ENCODE measurements at places on chromosomes 12 and 14. TPM values are rescaled to one million over a fixed set of nuclear protein-coding genes. Genes with fewer than 3 reads are reported as not detected.
A peak's percentile ranks its signal among the peaks of the same experiment; 100 is the strongest.

SIX6 gene
- total RNA-seq, result not detected

NKX2-1 gene
- total RNA-seq, result 209 TPM

KLRB1 gene
- total RNA-seq, result 0.22 TPM

SLCO1B3 gene
- not detected for total RNA-seq

SMIM41 gene
- total RNA-seq, result not detected

LRTM2 gene
- total RNA-seq, result not detected

DNA sequence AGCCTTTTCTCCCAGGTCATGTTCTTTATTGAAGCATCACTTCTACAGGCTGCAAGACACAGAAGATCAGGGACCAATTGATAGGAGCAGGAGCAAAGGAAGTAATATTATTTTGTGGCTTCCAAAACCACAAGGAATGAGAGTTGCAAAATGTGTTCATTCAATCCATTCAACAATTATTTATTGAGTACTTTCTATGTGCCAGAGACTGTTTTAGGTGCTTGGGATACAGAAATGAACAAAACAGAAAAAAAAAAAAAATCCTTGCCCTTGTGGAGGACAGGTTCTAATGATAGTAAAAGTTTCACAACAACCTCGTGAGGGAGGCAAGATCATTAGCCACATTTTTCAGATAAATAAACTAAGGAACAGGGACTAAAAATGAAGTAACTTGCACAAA lies 20.1 kb upstream of the DACT1 start:
- DNase-seq, result no peak
- no peaks in the 10 kb centered on the region for H3K27me3 ChIP-seq
- no peaks in the 10 kb centered on the region for H3K36me3 ChIP-seq
- H3K27ac ChIP-seq, result no peak overlapping the region
- H3K4me3 ChIP-seq, result no peak overlapping the region
- H3K4me1 ChIP-seq, result no peaks in the 10 kb centered on the region

DNA sequence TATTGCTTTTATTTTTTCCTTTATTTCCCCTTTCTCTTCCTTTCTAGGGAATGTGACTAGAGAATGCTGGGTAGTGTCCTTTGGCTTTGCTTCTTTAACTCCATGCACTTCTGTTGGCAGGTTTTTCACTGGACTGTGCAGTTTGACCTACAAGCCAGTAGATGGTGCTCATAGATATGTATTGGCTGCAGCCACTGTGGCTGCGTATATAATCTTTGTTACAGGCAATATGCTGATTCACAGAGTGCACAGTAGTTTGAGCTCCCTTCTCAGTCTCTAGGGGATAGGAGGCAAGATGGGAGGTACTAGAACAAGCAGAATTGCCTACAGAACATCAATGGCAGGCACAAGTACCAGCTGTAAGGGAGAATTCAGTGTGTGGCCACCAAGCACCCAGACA lies 503.5 kb downstream of the LRFN5 start:
- H3K4me1 ChIP-seq, result no peaks in the 10 kb centered on the region
- no peak for DNase-seq
- H3K27me3 ChIP-seq, result no peaks in the 10 kb centered on the region

DNA sequence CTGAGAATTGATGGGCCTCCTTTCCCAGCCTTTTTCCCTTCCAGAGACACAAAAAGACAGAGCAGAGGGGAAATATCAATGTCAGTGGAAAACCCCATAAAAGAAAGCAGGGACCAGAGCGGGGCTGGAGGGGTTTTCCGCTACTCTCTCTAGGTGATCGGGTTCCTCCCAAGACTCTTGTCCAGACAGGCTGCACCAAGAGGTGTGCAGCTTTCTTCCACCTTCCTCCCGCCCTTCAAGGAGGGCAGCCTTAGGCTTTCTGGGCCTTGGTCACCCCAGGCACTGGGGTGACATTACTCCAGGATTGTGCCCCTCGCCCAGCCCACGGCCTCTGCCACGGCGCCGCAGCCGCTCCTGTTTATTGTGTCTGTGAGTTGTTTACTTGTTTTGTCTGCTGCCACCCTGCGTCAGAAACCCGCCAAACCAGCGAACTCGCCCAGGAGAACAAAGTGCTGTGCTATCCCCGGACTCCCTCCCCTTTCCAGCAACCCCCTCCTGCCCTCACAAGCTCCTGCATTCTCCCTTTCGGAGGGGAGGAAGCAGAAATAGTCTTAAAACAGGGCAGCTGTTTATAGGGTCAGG lies 6.7 kb upstream of the HOXC6 start:
- H3K36me3 ChIP-seq, result no peaks in the 10 kb centered on the region
- no peak overlapping the region for H3K4me3 ChIP-seq
- no peak overlapping the region for H3K27ac ChIP-seq
- H3K27me3 ChIP-seq, result peaks cover 70% of the 10 kb centered on the region
- H3K4me1 ChIP-seq, result peaks cover 28% of the 10 kb centered on the region

DNA sequence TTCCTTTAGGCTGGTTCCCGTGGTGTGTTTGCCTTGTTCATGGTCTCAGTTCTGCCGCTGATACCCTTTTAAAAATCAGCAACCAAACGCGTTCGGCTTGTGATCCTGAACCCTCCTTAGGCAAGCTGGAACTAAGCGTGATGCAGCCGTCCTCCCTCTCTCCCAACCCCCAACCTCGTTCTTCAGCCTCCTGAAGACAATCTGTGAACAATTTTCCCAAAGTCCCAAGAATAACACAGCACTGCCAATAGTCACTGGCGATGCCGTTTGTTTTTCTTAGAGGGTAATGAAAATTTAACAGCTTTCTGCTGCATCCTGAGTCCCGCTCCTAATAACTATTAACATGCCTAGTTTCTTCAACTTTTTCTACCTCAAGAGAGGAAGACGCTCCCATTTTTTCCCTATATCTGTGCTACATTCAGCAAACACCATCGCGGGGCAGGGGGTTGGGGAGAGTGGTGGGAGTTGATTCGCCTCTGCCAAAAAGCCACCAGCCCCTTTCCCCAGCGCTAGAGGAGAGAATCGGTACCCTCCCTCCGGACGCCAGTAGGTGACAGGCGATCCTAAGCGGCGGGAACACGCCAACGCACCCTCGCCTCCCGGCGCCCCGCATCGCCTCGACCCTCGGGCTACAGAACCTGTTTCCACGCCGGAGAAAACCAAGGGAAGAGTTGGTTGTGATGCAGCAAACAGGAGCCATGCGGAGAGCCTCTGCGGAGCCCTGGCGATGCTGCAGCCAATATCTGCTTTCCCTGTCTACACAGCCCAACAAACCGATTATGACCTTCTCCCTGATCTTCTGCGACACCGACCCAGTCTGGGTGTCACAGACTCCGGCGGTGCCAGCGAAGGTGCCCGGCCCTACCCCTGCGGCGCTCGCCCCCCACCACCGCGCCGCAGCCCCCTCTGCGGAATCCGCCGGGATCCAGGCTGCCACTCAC lies 752 bp downstream of the PRICKLE1 start:
- peaks cover 12% of the 10 kb centered on the region for H3K4me1 ChIP-seq
- peak; percentile 16 for DNase-seq
- H3K36me3 ChIP-seq, result no peaks in the 10 kb centered on the region
- H3K4me3 ChIP-seq, result peak overlapping the region; percentile 65

GRCh38 chr12:125453751-125454150 lies 388.5 kb downstream of the AACS start:
- no peak overlapping the region for H3K27ac ChIP-seq
- no peak for DNase-seq
- H3K36me3 ChIP-seq, result no peaks in the 10 kb centered on the region

GRCh38 chr12:128795530-128796361 lies 28.0 kb downstream of the SLC15A4 start:
- H3K27me3 ChIP-seq, result no peaks in the 10 kb centered on the region
- DNase-seq, result no peak
- no peak overlapping the region for H3K27ac ChIP-seq
- H3K4me3 ChIP-seq, result no peak overlapping the region
- H3K36me3 ChIP-seq, result peaks cover 50% of the 10 kb centered on the region

- no peaks in the 10 kb centered on the region for H3K27me3 ChIP-seq
- H3K27ac ChIP-seq, result no peak overlapping the region
Measured at GRCh38 chr14:105207460-105207901, 26.4 kb upstream of the NUDT14 start.

DNA sequence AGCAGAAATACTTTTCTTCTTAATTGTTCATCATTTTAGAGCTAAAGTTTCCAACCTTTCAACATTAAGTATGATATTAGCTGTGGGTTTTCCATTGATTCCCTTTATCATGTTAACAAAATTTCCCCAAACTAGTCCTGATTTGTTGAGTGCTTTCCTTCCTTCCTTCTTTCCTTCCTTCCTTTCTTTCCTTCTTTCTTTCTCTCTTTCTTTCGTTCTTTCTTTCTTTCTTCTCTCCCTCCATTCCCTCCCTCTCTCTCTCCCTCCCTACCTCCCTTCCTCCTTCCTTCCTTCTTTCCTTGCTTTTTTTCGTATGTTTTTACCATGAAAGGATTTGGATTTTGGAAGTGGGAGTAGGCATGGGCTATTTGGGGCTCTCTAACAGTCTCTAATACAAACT lies 133.5 kb downstream of the LMNTD1 start:
- no peaks in the 10 kb centered on the region for H3K36me3 ChIP-seq
- peaks cover 11% of the 10 kb centered on the region for H3K4me1 ChIP-seq

GRCh38 chr12:93425736-93426411 lies 15.9 kb downstream of the UBE2N start:
- no peak overlapping the region for H3K4me3 ChIP-seq
- no peaks in the 10 kb centered on the region for H3K36me3 ChIP-seq
- peaks cover 58% of the 10 kb centered on the region for H3K4me1 ChIP-seq
- DNase-seq, result no peak

- no peaks in the 10 kb centered on the region for H3K27me3 ChIP-seq
- no peaks in the 10 kb centered on the region for H3K36me3 ChIP-seq
- no peaks in the 10 kb centered on the region for H3K4me1 ChIP-seq
- no peak overlapping the region for H3K4me3 ChIP-seq
Measured at GRCh38 chr12:26340649-26341048, 145.3 kb downstream of the SSPN start.

- no peak for DNase-seq
- no peaks in the 10 kb centered on the region for H3K27me3 ChIP-seq
- no peaks in the 10 kb centered on the region for H3K4me1 ChIP-seq
- no peaks in the 10 kb centered on the region for H3K36me3 ChIP-seq
- H3K27ac ChIP-seq, result no peak overlapping the region
Measured at GRCh38 chr12:87848248-87848868, 180.8 kb downstream of the C12orf50 start.

- peaks cover 13% of the 10 kb centered on the region for H3K4me1 ChIP-seq
- no peak for DNase-seq
- H3K27ac ChIP-seq, result no peak overlapping the region
- H3K27me3 ChIP-seq, result no peaks in the 10 kb centered on the region
Measured at GRCh38 chr12:4856596-4856995, 53.1 kb upstream of the KCNA1 start.

GRCh38 chr12:124392667-124393413 lies 97.9 kb downstream of the RFLNA start:
- no peaks in the 10 kb centered on the region for H3K27me3 ChIP-seq
- peak overlapping the region; percentile 77 for H3K27ac ChIP-seq
- peak; percentile 92 for DNase-seq
- H3K4me3 ChIP-seq, result no peak overlapping the region
- peaks cover 34% of the 10 kb centered on the region for H3K4me1 ChIP-seq
- H3K36me3 ChIP-seq, result peaks cover 3% of the 10 kb centered on the region

GRCh38 chr12:26402648-26403047 lies 207.3 kb downstream of the SSPN start:
- no peak overlapping the region for H3K4me3 ChIP-seq
- peak; percentile 73 for DNase-seq
- no peak overlapping the region for H3K27ac ChIP-seq
- no peaks in the 10 kb centered on the region for H3K4me1 ChIP-seq
- H3K27me3 ChIP-seq, result no peaks in the 10 kb centered on the region

GRCh38 chr14:105480807-105481801 lies 5.6 kb upstream of the CRIP1 start:
- H3K27ac ChIP-seq, result peak overlapping the region; percentile 95
- DNase-seq, result peak; percentile 91
- peaks cover 74% of the 10 kb centered on the region for H3K4me1 ChIP-seq
- no peaks in the 10 kb centered on the region for H3K27me3 ChIP-seq
- H3K4me3 ChIP-seq, result no peak overlapping the region

- H3K4me1 ChIP-seq, result peaks cover 49% of the 10 kb centered on the region
- peak overlapping the region; percentile 49 for H3K4me3 ChIP-seq
- H3K36me3 ChIP-seq, result no peaks in the 10 kb centered on the region
- no peaks in the 10 kb centered on the region for H3K27me3 ChIP-seq
- DNase-seq, result peak; percentile 42
- H3K27ac ChIP-seq, result peak overlapping the region; percentile 66
Measured at GRCh38 chr14:52069307-52070050, 620 bp upstream of the NID2 start.

GRCh38 chr12:39040275-39040674 lies 134.9 kb upstream of the CPNE8 start:
- H3K4me1 ChIP-seq, result no peaks in the 10 kb centered on the region
- no peak overlapping the region for H3K27ac ChIP-seq
- no peak overlapping the region for H3K4me3 ChIP-seq
- no peaks in the 10 kb centered on the region for H3K36me3 ChIP-seq
- no peaks in the 10 kb centered on the region for H3K27me3 ChIP-seq

- no peak overlapping the region for H3K4me3 ChIP-seq
- H3K4me1 ChIP-seq, result peaks cover 35% of the 10 kb centered on the region
- no peak overlapping the region for H3K27ac ChIP-seq
- peaks cover 10% of the 10 kb centered on the region for H3K27me3 ChIP-seq
- DNase-seq, result no peak
Measured at GRCh38 chr12:131829356-131829747, 1.2 kb downstream of the MMP17 start.

DNA sequence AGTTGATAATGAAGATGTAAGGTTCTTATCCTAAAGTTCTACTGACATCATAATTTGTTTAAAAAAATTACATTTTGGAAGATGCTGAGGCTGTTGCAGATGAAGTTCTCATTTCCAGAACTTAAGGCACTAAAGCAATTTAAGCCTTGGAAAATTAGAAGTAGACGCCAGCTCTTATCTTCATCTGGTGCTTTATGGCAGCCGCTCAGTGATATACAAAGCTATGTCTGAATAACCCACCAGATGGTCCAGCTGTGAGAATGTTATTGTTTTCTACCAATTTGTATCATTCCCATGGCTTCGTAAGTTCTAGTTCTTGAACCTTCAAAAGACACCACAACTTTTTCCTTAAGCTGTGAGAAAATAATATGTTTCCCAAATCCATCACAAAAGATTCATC lies 212.1 kb upstream of the ARID2 start:
- no peaks in the 10 kb centered on the region for H3K27me3 ChIP-seq
- H3K4me1 ChIP-seq, result no peaks in the 10 kb centered on the region
- H3K27ac ChIP-seq, result no peak overlapping the region
- H3K4me3 ChIP-seq, result no peak overlapping the region

GRCh38 chr12:93302331-93303229 lies 75.1 kb upstream of the NUDT4 start:
- peak overlapping the region; percentile 94 for H3K27ac ChIP-seq
- peak; percentile 55 for DNase-seq
- H3K4me3 ChIP-seq, result no peak overlapping the region
- peaks cover 47% of the 10 kb centered on the region for H3K4me1 ChIP-seq
- no peaks in the 10 kb centered on the region for H3K27me3 ChIP-seq
- no peaks in the 10 kb centered on the region for H3K36me3 ChIP-seq

- no peaks in the 10 kb centered on the region for H3K36me3 ChIP-seq
- H3K27ac ChIP-seq, result no peak overlapping the region
- no peak overlapping the region for H3K4me3 ChIP-seq
- H3K27me3 ChIP-seq, result no peaks in the 10 kb centered on the region
Measured at GRCh38 chr12:100987552-100988521, 193.3 kb downstream of the ANO4 start.
